ENCODE measurements at places on chromosomes 11 and 22.

DNA sequence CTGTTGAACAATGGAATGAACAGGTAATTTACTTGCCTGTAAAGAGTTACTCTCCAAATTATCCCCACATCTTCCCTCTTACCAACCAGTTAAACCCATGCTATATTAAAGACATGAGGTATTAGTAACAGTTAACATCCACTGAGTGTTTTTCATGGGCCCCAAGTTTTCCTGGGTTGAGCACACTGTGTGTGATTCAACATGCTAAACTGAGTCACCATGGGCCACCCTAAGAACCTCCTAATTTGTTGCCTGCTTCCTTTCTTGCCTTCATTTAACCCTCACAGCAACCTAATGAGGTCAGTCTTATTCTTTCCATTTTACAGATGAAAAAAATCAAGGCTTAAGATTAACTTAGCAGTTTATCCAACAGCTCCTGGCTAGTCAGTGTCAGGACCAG, 51.0 kb downstream of the GALNT18 start:
- no peak for DNase-seq

DNA sequence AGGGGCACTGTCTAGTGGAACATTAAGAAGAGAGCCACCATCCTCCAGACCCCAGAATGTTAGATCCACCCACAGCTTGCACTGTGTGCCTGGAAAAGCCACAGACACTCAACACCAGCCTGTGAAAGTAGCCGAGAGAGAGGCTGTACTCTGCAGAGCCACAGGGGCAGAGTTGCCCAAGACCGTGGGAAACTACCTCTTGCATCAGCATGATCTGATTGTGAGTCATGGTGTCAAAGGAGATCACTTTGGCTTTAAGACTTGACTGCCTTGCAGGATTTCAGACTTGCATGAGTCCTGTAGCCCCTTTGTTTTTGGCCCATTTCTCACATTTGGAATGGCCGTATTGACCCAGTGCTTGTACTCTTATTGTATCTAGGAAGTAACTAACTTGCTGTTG, 115.9 kb upstream of the CCDC179 start:
- DNase-seq: peak; percentile 93

GRCh38 chr11:73157101-73158010, 15.2 kb upstream of the FCHSD2 start:
- no peak for DNase-seq

- DNase-seq: no peak
Measured at GRCh38 chr11:133104009-133104744, 428.1 kb downstream of the OPCML start.

GRCh38 chr11:111347002-111347722, 31.9 kb downstream of the POU2AF1 start:
- no peak for DNase-seq

GRCh38 chr11:72721689-72722049, 30.5 kb downstream of the ARAP1 start:
- no peak for DNase-seq

GRCh38 chr11:133318221-133318620, 214.1 kb downstream of the OPCML start:
- DNase-seq: no peak

DNA sequence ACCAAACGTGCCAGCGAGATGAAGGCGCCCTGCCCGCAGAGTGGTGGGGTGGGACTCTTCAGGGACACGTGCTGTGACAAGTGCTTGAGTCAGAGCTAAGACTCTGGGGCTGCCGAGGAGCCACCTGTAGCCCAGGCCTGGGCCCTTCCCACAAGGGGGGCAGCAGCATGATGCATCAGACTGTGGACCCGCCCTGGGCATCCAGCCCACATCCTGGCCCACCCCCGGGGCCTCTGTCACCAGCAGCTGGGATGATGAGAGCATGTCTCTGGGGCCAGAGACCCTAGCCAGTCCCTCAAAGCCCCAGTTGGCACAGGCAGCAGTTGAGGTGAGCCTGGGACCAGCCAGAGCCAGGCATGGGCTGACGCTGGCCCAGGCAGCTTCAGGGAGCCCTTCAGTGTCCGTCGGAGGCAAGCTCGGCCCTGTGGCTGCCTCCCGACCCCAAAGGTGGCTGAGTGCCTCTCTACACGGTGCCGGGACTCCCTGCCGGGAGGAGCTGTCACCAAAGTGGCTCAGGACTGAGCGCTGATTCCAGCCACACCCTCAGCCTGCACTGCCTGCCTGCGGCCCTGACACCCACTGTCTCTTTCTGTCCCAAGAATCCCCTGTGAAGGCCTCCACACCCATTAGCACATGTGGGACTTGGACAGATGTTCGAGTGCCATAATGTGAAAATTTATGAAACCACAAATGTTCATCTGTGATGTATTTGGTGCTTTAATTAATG, 41.3 kb downstream of the CDKN1C start:
- DNase-seq: no peak

DNA sequence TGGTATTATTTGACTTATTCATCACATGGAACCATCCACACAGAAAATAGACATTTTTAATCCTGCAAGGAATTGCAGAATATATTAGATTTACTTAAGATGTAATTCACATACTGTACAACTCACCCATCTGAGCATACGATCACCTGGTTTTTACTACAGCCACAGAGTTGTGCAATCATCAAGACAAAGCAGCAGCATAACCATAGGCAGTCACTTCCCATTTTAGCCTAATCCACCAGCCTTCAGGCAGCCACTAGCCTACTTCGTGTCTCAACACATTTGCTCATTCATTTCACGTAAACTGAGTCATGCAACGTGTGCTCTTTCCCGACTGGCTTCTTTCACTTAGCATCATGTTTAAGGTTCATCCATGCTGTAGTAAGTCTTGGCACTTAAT, 23.0 kb downstream of the PIWIL3 start:
- DNase-seq: no peak

DNA sequence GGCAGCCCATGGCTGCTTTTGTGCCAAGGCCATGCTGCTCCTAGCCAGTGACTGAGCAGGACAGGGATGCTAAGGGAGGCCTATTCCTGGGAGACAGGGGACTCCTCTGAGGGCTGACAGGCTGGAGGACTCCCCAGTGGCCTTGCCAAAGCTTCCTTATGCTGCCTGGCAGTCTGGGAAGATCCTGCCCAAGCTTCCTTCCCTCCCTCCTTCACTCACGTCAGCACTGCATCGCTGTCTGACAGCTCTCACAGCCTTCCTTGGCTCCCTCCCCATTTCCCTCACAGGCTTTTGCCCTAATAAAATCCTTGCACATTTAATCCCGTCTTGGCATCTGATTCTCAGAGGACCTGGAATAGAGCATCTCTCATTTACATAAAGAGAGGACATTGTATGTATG, 26.5 kb downstream of the HTR3A start:
- no peak for DNase-seq

DNA sequence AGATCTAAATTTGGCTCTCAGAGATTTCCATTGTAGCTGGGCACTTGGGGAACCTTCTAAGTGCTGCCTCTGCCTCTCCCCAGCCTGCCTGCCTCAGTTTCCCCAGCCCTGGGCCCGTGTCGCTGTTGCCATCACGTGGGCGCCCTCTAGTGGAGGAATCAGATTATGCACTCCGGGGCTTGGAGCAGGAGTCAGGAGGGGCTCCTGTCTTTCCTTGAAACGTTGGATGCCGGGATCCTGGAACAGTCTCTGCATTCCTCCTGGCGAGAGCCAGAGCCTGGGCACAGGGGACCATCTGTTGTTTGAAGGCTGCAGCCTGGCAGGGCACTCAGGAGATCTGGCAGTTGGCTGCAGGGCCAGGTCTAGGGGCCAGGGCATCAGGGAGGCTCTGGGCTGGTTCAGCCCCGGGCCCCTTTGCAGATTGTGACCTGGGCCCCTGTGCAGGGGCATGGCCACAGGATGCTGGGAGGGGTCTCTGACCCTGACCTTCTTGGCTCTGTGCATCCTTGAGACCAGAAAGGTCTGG, 71.6 kb downstream of the LRP5 start:
- DNase-seq: no peak

- DNase-seq: no peak
Measured at GRCh38 chr11:134669796-134670195, 257.8 kb upstream of the B3GAT1 start.

- no peak for DNase-seq
Measured at GRCh38 chr22:22060200-22061084, 77.9 kb upstream of the TOP3B start.

DNA sequence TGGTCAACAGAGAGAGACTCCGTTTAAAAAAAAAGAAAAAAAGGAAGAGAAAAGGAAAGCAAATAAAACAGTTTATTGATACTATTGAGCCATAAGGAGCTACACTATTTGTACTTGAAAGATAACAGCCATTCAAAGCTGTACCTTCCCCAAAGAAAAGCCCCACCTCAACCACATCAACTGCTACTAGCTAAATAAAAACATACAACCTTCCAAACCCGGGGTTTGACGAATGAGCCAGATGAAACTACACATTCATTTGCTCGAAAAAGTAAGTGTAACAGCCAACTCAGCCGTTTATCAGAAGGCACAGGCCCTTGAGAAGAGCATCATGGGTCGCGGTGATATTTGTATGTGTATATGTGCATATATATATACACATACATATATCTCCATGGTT, 78.4 kb downstream of the SIK3 start:
- DNase-seq: no peak

- DNase-seq: no peak
Measured at GRCh38 chr22:37079668-37080171, 28.2 kb downstream of the KCTD17 start.

- no peak for DNase-seq
Measured at GRCh38 chr11:35525501-35526175, at the start of gene PAMR1. TSS of gene PAMR1 (minus strand) at chr11:35525616. CDS start at chr11:35525585, 31 bp downstream.

DNA sequence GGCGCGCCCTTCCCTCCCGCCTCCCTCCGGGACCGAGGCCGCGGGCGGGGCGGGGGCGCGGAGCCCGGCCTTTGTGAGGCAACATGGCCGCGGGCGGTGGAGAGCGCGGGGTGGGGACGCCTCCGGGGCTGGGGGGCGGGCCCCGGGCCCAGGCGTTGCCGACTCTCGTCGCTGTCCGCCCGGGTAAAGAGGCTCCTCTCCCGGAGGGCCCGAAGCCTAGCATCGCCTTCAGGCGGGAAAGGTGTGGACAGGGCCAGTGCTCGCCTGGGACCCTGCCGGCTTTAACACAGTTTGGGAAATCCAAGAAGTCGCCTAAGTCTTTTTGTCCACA, 369 bp downstream of the DGCR8 start:
- no peak for DNase-seq

GRCh38 chr22:38069372-38070249, 12.4 kb downstream of the PICK1 start:
- no peak for DNase-seq

DNA sequence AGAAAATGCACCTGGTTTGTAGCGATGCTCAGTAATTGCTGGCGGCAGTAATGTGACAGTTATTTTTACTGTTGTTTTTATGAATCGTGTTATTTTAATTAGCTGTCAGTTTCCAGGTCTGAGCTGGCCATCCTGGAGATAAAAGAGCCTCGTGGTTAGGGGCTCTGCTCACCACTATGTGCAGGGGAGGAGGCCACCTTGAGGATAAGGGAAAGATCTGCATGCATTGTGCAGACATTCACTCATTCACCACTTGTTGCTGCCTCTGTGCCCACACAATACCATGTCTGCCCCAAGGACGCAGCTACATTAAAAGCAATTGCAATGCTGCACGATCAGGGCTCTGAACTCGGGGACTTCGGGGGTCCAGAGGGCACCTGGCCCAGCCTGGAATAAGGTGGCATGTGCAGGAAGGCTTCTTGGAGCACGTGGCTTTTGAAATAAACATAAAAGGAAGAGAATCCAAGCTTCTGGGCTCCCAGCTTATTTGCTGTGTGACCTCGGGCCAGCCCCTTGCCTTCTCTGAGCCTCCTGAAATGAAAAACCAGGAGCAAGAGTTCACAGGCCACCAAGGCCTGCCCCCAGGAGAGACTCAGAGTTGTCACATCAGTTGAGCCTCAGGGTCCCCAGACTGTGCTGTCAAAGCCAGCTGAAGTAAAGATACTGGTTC, 44.7 kb upstream of the SHISAL1 start:
- DNase-seq: no peak

- no peak for DNase-seq
Measured at GRCh38 chr11:74714904-74715303, 16.3 kb downstream of the CHRDL2 start.

DNA sequence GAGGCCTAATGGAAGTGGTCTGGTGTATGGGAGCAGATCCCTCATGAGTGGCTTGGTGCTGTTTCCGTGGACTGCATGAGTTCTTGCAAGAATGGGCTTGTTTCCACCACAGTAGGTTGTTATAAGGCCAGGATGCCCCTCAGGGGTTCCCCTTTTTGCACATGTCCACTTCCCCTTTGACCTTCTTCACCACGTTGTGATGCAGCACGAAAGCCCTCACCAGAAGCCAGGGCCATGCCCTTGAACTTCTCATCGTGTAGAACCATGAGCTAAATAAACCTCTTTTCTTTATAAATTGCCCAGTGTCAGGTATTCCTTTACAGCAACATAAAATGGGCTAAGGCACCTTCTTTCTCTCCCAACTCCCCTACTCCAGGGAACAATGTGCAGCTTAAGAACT, 2.8 kb upstream of the NARS2 start:
- no peak for DNase-seq
